CD8-positive, alpha-beta memory T cell (primary cell): ENCODE measurements at places on chromosomes 7 and 10. TPM values are rescaled to one million over a fixed set of nuclear protein-coding genes. Genes with fewer than 3 reads are reported as not detected.

PLXNA4 gene
- total RNA-seq, result 0.02 TPM

NPSR1 gene
- not detected for total RNA-seq

TMEM254 gene
- total RNA-seq, result 10.1 TPM

DNA sequence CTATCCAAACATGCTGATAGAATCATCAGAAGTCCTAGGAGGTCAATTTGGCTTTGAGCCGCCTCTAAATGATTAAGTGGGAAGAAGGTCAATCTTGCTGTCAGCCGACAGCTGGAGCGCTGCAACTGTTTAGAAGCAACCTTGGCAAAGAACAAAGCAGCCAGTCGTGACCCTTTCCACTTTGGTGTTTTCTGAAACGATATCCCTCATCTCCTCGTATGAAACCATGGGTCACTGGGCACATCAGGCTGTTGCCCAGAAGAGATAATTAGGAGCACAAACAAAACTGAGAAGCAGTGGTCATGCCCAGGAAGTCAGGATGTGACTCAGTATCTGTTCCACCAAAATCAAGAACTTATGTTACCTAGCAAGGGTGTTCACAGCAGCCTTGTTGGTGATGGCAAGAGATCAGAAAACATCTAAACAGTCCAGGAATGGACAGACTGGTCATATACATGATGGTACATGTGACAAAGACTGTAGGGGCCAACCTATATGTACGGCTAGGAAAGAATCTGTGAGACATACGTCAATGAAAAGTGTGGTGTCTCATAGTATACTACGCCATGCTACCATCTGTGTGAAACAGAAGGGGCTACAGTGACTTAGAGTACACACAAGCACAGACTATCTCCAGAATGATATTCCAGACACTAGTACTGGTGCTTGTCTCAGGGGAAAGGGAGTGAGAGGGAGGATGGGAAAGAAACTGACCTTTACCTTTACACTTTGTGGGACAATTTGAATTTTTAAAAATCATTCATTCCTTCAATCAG lies 22.4 kb downstream of the STN1 start:
- no peak for DNase-seq

GRCh38 chr7:134966691-134967090 lies 19.6 kb upstream of the AGBL3 start:
- no peak for DNase-seq

PGAM2 gene
- 0.44 TPM for total RNA-seq

GRCh38 chr7:142196066-142196840 lies 61.6 kb downstream of the PRSS58 start:
- DNase-seq, result no peak

LRRC18 gene
- not detected for total RNA-seq

- no peak for DNase-seq
Measured at GRCh38 chr7:139918480-139918879, 89.4 kb downstream of the TBXAS1 start.

JCAD gene
- total RNA-seq, result 0.04 TPM

DNA sequence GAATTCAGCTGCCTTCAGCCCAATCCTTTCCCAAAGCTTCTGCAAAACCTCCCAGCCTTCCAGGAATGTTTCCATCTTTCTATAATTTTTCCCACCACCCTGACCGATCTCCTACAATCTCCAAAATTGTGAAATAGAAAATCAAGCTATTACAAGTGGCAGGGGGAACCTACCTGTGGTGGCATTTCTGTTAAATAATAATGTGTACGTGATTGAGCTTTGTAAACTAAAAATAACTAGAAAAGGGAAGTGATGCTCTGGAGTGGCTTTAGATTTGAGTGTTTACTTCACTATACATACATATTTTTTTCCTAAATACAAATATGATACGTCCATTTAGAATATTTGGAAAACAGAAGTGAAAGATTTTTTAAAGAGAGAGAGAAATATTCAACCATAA lies 593.6 kb downstream of the GRM8 start:
- no peak for DNase-seq

GRCh38 chr10:50540069-50540825 lies 83.5 kb downstream of the SGMS1 start:
- DNase-seq, result no peak

SHOC2 gene
- 57.4 TPM for total RNA-seq

DNA sequence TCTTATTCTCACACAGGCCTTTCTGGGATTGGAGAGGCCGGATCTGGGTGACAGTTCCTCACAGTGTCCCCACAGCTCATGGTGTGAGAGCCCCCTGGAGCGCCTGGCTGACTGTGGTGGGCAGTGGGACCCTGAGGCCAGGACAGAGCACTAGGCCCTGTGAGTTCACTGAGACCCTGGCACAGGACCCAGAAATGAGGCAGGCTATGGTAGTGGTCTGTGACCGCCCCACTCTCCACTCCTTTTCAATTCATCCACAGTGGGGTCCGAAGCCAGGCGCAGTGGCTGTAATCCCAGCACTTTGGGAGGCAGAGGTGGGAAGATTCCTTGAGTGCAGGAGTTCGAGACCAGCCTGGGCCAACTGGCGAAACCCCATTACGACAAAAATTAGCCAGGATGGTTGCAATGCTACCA lies 95.9 kb upstream of the TNRC18 start:
- DNase-seq, result no peak

DNA sequence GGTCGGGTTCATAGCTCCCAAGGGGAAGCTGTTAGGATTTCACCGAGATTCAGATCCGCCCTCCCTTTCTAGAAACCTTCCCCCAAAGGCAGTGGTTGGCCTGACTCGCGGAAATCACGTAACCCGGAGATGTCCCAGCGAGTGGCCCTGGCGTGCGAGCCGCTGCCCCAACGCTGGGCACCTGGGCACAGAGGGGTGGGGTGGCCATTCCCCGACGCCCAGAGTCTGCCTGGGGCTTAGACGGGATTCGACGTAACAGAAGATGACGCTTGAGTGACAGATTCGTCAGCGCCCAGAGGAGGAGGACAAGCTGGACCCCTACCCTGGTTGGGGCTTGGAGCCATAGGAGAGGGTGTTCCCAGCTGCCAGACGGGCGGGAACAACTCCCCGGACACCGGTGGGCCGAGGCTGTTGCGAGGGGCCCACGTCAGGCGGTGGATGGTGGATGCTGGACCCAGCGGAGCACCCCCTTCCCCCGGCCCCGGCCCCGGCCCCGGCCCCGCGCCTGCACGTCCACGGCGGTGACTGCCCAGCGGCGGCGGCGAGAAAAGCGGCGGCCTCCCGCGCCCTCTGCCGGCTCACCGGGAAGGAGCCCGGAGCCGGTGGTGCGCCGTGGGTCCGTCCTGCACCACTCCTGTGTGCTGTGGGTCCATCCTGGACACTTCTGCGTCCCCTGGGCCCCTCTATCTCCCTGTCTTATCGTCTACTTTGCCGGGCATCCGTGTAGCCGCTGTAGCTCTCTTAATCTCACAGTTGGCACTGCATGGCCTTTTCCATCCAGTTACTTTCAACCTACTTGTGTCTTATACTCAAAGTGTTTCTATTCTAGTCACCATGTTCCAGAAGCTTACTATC lies 35.4 kb upstream of the KNDC1 start:
- no peak for DNase-seq

DNA sequence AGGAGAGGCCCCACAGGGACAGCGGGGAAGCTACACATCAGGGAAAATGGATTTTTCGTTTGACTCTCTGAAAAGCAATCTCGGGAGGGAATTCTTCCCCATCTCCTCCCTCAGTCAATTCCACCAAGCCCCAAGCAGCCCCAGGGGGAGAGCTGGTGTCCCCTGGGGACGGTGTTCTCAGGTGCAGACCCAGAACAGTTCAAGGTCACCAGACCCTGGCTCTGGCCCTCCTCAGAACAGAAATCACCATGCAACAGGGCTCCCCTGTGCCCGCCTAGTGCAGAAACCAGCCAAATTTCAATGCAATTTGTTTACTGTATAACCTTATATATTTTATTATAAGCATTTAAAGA lies 34.1 kb downstream of the GSDME start:
- DNase-seq, result no peak
